CD4-positive, alpha-beta T cell treated with Interleukin-17A for 1 hour (primary cell): ENCODE measurements at places on chromosomes 1 and 21.

- DNase-seq = no peak
These were observed 86.8 kb downstream of the COL24A1 start for GRCh38 chr1:86069757-86070145.

- no peak for DNase-seq
These were observed 30.6 kb upstream of the EXO1 start for GRCh38 chr1:241817331-241817792.

DNA sequence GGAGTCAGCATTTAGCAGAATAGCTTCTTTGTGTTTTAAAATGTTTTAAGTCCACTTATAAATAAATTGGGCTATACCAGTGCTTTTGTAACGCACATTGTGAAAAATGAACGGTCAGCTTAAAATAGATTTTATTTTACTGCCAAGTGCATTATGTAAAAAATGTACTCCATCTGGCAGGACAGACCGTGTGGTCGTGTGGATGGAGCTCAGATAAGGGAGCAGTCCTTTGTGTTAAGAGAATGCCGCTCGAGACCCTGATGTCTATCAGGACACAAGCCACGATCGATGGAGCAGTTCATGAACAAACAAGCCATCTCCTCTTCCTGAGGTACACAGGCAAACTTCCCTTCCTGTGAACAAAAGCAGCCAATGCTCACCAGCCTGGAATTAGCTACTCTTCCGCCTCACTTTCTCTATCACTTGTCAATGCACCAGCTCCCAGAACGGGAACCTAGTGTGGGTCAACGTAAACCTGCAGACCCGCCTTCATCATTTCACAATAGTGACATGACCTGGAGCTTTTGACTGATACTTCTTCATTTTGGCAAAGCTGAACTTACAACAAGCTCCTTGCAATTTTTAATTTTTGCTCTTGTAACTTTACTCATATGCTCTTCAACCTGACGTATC is 243.5 kb downstream of the TGFB2 start:
- DNase-seq = no peak

DNA sequence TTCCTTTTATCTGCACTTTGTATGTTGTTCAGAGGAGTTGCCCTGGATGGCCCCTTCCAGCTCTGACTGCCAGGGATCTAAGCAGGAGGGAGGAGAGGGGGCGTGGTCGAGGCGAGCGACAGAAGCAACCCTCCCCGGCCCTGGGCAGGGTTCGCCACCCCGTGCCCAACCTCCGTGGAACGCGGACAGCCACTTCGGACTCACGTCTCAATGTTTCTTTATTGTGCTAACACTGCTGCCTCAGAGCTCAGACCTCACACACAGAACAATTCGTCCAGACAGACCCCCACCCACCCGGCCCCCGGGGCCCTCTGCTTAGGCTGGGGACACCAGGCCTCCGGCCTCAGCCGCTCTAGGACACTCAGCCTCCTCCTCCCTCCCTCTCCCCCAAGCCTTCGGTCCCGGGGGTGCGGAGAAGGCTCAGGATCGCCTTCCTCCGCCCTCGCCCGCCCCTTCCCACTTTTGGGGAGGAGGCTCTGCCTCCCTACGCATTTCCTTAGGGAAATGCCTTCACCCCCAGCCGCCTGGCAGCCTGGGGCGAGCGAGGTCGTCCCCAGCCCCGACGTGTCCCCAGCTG is 8.3 kb downstream of the VSIG8 start:
- DNase-seq = peak; percentile 7

DNA sequence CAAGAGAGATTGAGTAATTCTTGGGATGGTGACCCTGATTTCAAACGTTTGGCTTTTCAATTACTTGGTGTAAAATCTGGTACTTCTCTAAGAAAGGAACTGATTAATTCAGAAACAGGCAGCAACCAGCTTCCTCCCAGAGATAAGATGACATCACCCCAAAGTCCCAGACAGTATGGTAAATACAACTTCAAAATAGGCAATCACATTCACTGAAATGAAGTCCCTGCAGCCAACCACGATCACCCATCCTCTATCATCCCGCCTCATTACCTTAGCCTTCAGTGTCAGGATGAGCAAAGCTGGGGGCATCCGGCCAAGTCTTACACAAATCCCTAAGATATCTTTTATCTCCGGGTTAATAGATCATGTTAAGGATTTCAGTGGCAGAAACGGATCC is 26.4 kb upstream of the RUNX1 start:
- DNase-seq = no peak

GRCh38 chr1:20640183-20640597 is 6.9 kb downstream of the PINK1 start:
- DNase-seq = peak; percentile 68

DNA sequence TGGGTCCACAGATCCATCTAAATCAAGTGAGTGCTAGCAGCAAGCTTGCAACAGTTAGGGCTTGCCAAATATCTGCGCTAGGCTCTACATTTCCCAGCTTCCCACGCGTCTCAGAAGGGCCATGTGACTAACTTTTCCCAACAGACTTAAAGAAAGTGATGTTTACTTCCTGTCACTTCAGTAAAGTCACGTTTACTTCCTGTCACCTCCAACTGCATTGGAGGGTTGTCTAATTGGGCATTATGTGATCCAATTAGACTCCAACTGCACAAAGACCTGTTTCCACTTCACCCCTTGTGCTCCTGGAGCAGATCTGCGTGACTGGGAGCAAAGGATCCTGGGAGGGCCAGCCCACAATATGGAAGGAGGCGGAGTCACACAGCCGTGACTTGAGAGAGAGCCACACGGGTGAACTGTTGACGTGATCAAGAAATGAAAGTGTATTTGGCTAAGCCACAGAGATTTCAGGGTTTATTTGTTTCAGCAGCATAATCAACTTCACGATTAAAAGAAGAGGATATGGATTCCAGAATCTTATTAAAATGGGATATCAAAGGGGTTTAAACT is 77.7 kb downstream of the CYYR1 start:
- DNase-seq = no peak

DNA sequence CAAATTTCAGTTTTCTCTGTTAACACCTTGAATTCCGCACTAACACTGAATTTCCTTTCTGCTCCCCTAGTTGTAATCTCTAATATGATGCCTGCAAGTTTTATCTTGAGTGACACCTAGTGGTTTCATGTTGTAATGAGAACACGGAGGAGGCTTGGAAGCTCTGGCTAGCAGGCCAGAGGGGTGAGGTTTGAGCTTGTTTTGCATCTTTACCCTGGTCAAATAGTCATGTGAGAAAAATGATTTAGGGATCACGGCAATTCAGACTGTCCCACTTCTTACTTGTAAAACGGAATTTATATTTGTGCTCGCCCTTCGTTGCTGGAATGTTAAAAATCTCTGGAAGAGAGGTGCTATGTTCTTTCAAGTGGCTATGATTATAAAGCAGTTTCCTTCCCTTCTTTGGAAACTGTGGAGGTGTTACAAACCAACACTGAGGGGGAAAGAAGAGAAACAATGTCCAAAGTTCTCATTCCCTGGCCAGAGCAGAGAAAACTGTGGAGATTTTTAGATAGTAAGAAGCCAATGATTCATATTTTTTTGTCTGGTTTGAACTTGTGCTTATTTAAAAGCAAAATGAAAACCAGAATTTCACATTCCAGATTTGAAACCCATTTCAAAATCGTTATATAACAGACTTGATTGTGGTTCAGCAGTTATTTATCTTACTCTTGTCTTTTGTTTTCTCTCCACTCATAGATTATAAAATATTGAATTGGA is 5.3 kb upstream of the MROH9 start:
- peak; percentile 49 for DNase-seq

DNA sequence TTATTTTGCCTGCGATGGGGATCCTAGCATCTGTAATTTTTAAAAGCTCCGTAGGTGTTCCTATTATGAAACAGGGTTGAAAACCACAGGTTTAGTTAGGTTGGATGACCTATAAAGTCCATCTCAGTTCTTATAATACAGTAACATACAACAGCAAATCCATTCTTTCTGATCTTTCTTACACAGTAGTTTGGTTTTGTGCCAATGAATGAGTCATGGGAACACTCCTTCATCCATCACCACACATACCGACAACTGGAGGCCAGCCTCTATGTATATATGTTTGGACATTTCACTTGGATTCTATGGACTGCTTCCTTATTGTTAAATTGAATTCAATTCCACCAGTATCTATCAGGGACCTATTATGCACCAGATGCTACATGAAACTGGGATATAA is 118.4 kb upstream of the L1TD1 start:
- no peak for DNase-seq

GRCh38 chr1:226201029-226201593 is 14.6 kb upstream of the ACBD3 start:
- DNase-seq = no peak

GRCh38 chr1:32047701-32048100 is 25.0 kb upstream of the TMEM39B start:
- no peak for DNase-seq

DNA sequence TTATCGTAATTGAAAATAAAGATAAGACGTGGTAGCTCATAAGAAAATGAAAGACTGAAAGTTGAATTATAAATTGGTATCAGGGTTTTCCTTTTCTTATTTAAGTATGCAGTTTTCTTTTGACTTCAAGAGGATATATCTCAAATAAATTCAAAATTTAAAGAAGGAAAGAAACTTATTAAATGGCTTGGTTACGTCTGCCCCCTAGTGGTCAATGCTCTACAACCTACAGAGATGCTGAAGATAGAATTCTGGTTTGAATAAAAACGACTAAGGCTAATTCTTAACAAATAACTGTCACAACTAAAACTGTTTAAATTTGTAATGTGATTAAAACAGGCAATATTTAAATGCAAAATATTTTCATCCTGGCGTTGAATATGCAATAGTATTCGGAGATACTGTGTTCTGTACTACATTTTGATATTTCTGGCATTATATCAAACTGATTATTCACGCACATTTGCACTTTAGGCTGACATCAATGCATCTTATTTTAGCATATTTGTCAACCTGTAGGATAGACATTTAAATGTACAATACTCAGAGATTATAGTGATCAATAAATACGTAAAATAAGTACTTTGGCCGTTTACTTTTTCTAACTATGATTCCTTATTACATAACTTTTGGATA is 26.8 kb downstream of the IFI44 start:
- DNase-seq = peak; percentile 72
